ENCODE measurements at places on chromosomes 7 and 10.

DNA sequence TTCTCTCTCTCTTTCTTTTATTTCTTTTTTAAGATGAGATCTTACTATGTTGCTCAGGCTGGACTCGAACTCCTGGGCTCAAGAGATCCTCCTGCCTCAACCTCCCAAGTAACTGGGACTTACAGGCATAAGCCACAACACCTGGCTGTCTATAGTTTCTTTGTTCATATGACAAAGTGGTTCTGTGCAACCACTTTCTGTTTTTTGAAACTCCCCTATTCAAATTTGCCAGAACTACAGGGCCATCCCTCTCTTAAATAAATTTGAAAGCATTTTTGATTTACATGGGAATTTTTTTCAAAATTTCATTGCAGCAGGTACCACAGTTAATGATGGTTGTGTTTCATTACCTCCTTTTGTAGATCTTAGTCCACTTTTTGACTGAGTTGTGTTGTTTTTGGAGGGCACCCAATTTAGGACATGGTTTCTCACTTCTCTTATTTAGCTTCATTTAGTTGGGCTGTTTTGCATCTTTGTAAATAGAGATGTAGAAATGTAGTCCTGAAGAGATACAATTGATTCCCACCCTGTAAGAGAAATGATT, 119.2 kb downstream of the LRRC4 start:
- DNase-seq = no peak

DNA sequence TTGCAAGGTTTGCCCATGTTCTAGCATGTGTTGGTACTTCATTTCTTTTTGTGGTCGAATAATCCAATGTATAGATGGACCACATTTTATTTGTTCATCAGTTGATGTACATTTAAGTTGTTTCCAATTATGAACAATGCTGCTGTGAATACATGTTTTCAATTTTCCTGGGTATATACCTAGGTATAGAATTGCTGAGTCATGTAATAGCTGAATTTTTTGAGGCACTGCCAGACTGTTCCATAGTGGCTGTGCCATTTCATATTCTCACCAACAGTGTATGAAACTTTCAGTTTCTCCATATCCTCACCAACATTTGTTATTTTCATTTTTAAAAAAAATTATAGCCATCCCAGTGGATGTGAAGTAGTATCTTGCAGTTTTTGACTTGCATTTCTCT, 90.5 kb downstream of the EZH2 start:
- DNase-seq = no peak

- DNase-seq = no peak
Observed at GRCh38 chr10:73262105-73262730, 9.8 kb upstream of the MRPS16 start.

- no peak for DNase-seq
Observed at GRCh38 chr7:146781352-146782116, 664.9 kb downstream of the CNTNAP2 start.

- DNase-seq = no peak
Observed at GRCh38 chr7:115822801-115823200, 207.8 kb downstream of the TFEC start.

GRCh38 chr7:29044554-29044953, 86.4 kb upstream of the TRIL start:
- no peak for DNase-seq

All from stimulated activated CD4-positive, alpha-beta T cell treated with anti-CD3 and anti-CD28 coated beads, Interleukin-1b, Interleukin-23, amount 100 ng/mL, for 1 hour (primary cell).